DMS53 (cell line): ENCODE measurements at places on chromosomes 1 and 21.

GRCh38 chr21:36188937-36189336 is 32.3 kb downstream of the DOP1B start:
- DNase-seq, result peak; percentile 12

DNA sequence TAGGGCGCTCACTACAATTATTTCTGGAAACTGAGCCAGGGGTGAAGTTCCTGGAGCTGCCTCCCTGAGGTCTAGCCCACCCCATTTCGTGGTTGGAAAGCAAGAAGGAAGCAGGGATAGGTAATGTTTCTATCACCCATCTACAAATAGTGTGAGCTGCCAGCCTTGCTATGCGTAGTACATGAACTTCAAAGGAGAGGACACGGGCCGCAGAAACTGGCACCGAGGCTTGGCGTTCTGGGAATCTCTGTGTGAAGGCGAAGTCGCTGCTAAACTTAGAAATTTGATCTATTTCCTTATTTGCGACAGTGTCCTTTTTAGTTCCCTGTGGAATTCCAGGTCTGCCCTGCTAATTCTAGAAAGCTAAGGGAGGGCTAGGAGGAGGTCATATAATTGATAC is 49.6 kb upstream of the NTPCR start:
- DNase-seq, result no peak

DNA sequence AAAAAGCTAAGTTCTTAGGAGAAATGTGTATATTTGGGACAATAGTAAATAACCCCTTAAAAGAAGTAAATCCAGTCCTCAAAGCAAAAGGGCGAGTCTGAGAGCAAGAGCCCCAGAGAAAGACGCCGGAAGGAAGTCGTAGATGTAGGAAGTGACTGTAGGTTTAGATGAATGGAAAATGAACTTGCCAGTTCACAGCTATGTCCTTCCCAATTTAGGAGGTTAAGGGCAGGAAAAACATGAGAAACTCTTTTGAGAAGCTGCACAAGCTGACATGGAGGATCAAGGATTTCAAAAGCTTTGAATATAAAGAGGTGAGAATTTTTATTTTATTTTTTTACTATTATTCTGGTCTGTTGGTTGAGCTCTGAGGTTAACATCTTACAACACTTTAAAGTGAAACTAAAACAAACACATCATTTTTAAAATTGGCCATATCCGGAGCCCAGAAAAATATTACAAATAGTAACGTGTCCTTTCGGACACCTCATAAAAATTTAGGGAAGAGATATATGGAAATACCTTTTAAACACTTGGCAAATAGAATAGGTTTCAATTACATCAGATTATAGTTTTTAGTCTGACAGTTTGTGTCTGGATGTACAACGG is 1178.6 kb downstream of the MRPL39 start:
- DNase-seq, result no peak

GRCh38 chr1:162497104-162497722 is 405 bp upstream of the UHMK1 start:
- DNase-seq, result no peak

DNA sequence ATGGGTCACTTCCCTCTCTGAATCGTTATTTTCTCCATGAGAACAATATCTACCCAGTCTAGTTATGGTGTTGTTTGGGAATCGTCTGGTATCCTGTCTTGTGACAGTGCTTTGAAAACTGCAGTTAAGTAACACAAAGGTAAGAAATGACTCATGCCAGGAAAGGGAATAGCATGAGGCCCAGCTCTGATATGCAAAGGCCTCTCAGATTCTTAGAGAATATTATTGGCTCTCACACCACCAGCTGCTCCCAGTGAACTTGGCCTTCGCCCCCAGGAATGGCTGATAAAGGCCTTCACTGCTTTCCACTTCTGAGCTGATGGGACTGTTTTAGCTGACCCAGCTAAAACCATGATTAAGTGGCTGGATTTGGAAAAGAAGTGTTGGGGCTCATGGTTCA is 27.1 kb downstream of the NEK2 start:
- DNase-seq, result peak; percentile 52

DNA sequence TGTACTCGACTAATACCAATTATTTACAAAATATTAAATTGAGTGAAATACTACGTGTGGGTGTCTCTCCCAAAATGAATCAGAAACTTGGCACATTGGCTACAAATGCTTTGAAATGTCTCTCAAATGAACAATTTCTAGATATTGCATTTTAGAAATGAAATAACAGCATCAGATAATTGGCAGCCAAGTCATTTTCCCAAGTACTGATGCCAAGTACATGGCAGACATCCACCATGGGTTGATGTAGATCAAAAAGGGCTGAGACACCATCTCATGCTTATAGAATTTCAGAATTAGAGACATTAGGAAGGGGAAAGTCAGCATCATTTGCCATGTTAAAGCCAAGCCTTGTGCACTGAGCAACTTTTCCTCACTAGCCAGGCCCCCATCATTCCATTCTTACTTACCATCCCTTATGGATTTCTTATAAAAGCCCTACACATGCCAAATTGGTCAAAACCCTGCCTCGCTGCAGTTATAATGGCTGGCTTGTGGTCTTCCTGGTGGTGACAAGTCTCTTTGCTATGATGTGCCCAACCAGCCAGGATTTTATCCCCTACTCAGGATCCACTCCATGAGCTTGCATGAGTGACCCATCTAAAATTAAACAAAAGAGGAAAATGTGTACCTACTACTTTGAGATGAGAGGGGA is 73.1 kb downstream of the GREM2 start:
- DNase-seq, result no peak

DNA sequence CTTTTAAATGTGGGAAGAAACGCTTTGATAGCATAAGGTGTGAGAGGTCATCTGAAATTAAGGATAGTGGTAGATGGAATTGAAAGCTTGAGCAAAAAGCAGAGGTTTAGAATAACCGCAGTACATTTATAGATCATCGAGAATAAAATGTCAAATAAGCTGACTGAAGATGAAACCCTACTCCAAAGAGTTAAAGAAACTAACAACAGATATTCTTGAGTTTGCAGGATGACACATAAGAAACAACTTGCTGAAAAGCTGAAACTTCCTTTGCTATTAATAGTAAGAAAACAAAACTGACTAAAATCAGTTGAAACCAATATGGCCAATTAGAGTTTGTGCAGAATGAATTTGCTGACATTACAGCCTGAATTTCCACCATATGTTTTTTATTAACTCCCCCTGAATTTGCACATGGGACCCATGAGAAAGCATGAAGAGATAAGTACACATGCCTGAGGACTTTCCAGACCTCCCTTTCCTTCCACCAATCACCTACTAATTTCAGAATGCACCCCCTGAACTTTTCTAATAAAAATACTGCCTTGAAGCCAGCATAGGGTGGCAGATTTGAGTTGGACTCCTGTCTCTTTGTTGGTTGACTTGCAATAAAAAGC is 1.7 kb upstream of the C1orf185 start:
- DNase-seq, result no peak

DNA sequence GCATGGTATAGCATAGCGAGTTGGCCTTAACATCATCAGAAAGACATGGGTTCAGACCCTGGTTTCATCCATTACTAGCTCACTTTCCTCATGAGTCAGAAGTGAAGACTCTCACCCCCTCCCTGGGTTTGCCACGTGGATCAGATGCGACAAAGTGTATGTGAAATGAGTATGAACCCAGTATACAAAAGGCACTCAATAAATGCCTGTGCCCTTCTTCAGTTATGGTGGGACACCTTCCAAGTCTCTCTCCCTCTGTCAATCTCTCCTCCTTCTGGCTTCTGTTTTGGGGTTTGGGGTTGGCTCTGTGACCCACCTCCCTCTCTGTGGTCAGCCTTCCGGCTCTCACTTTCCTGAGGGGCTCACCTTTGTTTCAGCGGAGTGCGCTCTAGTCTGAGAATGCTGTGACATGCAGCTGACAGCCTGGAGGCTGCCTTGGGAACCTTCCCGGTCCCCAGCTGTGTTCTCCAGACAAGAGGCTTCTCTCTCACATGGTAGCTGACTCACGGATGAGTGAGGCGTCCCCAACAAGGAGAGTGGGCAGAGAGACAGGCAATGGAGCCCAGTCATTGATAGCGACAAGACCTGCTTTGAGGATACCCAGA is 155.0 kb upstream of the EDN2 start:
- no peak for DNase-seq

DNA sequence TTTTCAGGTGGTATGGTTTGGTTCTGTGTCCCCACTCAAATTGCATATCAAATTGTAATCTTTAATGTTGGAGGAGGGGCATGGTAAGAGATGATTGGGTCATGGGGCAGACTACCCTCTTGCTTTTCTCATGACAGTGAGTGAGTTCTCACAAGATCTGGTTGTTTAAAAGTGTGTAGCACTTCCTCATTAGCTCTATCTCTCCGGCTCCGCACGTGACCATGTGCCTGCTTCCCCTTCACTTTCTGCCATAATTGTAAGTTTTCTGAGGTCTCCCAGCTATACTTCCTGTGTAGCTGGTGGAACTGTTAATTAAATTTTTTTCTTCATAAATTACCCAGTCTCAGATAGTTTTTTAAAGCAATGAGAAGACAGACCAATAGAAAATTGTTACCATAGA is 843.2 kb downstream of the AMY1C start:
- no peak for DNase-seq

DNA sequence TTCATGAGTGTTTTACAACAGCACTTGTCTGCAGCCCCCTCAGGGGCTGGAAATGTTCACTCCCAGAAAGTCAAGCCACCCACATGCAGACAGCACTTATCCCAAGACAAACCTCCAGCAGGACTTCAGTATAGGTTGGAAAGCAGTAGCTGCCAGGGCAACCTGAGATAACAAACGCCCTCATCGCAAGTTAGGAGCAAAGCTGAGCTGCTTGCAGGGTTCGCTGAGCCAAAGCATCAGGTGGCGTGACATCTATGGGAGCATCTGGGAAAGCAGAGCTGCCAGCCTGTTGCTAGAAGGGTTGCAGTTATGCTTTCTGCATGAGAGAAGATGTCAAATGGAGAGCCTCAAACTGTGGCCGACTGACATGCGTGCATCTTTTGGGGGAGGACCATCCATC is 4.2 kb upstream of the STXBP3 start:
- peak; percentile 9 for DNase-seq

DNA sequence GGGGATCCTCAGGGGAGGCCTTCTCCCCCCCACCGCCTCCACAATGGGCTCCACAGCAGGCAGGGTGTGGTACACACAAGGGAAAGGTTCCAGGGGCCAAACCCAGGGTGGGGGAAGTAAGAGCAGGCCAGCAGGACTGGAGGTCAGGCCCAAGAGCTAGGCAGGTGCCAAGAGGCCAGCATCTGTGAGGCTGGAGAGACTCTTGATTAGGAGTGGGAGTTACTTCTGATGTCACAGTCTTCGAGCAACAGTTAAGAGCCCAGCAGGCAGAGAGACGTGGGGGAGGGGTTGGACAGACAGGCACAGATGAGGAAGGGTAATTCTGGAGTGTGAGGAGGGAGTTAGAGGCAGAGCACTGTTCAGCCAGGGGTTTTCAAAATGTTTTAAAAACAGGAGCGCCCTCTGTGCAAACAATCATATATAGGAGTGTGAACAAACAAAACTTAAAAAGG is 55.8 kb downstream of the SLC9A1 start:
- peak; percentile 80 for DNase-seq

DNA sequence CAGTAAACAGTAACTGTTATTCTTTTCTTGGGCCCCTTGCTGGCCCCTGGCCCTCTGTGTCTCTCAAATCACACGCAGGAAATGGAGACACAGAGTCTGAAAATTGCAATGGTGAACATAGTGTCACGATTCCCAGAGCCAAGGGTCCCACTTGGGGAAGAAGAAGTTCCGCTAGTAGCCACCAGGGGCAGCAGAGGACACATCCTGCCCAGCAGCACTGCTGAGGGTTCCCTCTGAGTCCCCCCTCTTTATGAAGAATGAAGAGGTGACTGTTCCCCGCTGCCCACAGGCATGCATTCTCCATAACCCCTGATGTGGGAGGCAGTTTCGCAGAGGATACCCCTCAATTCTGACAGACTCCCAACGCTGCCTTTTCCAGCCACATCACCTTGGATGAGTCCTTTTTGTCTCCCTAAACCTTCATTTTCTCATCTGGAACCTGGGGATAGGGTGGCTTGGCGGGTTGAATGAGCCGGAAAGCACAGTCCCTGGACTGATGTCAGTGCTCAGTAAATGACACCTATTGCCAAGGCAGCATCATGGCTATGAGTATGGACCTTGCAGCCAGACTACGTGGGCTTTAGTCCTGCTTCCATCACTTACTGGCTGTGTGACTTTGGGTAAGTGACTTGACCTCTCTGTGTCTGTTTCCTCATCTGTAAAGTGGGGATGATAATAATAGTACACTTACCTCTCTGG is 238.0 kb upstream of the TMEM51 start:
- DNase-seq, result peak; percentile 40

DNA sequence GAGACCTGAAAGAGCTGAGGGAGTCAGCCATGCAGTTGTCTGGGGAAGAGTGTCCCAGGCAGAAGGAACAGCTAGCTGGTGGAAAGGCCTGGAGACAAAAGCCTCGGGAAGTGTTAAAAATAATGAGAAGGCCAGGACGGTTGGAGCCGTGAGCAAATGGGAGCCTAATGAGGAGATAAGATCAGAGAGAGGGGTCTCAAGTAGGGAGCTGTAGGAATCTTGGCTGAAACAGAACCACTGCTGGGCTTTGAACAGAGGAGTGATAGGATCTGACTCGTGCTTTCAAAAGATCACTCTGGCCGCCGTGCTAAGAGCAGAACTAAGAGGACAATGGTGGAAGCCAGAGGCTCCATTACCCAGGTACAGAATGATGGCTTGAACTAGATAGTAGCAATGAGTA is 1.9 kb upstream of the FOXJ3 start:
- peak; percentile 65 for DNase-seq

- peak; percentile 57 for DNase-seq
These were observed 133.4 kb downstream of the DMRTB1 start for GRCh38 chr1:53592521-53592982.

GRCh38 chr1:192846950-192847349 is 38.1 kb downstream of the RGS2 start:
- DNase-seq, result no peak

- peak; percentile 25 for DNase-seq
These were observed 126.1 kb downstream of the CDC42BPA start for GRCh38 chr1:227192163-227192562.
